Spinal cord (tissue), 10 donors: ENCODE measurements at places on chromosomes 7 and 10. TPM values are rescaled to one million over a fixed set of nuclear protein-coding genes. Genes with fewer than 3 reads are reported as not detected.
A peak's percentile ranks its signal among the peaks of the same experiment; 100 is the strongest.

DNA sequence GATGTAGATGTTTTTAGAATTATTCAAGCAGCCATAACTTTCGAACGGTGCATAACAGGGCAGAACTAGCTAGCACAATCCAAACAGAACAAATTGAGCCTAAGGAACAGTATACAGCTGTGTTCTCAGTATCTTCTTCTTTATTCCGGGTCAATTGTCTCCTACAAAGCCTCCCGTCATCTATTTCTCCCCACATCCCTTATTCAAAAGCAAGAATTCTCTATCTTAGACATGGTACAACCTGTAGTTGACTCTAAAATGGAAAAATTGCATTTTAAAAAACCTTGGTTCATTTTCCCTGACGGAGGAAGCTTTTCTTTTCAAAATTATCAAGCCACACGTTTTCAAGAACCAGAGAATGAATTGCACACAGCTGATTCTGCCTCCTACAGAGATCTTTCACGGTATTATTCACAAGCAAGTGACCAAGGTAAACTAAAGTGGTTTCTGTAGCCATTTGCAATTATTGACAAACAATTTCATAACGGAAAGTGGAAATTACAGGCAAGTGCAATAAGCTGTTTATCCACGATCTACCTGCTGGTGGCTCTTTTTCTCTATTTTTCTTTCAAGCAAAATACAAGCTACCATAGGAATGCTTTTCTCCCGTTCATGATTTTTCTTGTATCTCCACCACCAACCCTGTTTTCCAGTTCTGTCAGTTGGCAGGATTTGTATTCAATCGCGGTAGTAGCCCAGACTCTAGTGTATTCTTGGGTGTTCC is 2.3 kb downstream of the GRM8 start:
- no peak overlapping the region for H3K27ac ChIP-seq
- no peak for DNase-seq
- peaks cover 19% of the 10 kb centered on the region for H3K4me1 ChIP-seq
- peak overlapping the region; percentile 89 for H3K4me3 ChIP-seq
- peaks cover 22% of the 10 kb centered on the region for H3K27me3 ChIP-seq
- no peaks in the 10 kb centered on the region for H3K36me3 ChIP-seq

DNA sequence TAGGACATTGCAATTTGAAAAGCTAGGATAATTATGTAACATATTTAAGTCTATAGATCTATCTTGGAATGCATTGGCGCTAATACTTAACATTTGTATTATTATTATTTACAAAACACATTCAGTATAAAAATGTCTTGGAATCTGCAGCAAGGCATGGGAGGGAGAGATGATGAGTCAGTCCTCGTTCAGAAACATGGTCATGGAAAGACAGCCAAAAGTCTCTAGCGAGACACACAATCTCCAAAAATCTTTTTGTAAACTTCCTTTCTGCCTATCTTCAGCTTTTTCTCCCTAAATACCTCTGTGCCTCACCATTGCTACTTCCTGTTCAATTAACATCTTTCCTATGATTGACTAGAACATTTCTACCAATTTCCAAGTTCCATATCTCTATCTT is 188.4 kb upstream of the CACNA2D1 start:
- H3K36me3 ChIP-seq = no peaks in the 10 kb centered on the region
- no peaks in the 10 kb centered on the region for H3K27me3 ChIP-seq
- DNase-seq = no peak
- H3K4me3 ChIP-seq = no peak overlapping the region
- H3K27ac ChIP-seq = no peak overlapping the region

DNA sequence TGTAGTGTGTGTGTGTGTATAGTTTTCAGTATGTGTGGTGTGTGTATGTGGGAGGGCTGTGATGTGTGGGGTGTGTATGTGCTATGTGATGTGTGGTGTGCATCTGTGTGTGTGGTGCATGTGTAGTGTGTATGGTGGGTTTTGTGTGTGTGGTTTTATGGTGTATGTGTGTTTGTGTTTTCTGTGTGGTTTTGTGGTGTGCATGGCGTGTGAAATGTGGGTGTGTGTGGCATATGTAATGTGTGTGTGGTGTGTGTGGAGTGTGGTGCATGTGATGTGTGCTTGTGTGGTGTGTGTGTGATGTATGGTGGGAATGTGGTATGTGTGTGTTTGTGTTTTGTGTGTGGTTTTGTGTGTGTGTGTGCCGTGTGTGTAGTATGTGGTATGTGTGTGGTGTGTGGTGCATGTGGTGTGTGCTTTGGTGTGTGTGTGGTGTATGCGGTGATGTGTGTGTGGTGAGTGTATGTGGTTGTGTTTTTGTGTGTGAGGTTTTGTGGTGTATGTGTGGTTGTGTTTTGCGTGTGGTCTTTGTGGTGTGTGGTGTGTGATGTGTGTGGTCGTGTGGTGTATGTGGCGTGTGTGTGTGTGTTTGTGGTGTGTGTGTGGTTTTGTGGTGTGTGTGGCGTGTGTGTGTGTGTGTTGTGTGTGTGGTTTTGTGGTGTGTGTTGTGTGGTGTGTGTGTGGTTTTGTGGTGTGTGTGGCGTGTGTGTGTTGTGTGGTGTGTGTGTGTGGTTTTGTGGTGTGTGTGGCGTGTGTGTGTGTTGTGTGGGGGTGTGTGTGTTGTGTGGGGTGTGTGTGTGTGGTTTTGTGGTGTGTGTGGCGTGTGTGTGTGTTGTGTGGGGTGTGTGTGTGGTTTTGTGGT is 18.0 kb upstream of the PPP2R2D start:
- peaks cover 7% of the 10 kb centered on the region for H3K4me1 ChIP-seq
- H3K36me3 ChIP-seq = no peaks in the 10 kb centered on the region
- DNase-seq = no peak
- H3K27me3 ChIP-seq = peaks cover 3% of the 10 kb centered on the region
- no peak overlapping the region for H3K4me3 ChIP-seq

DNA sequence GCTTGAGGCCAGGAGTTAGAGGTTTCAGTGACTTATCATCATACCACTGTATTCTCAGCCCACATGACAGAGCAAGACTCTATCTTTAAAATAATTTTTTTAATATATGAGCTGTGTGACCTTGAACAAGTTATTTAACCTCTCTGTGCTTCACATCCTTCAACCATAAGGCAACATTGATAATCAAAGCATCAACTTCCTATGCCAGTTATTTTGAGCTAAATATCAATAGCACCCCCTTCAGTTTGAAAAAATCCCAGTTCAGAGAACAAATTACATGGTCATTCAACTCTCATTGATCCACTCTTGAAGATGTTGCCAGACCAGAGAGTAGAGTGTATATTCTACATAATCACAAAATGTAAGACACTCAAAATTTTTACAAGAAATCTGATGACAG is 53.0 kb downstream of the ASNS start:
- no peak for DNase-seq
- H3K4me1 ChIP-seq = no peaks in the 10 kb centered on the region
- H3K4me3 ChIP-seq = no peak overlapping the region
- no peaks in the 10 kb centered on the region for H3K27me3 ChIP-seq
- H3K27ac ChIP-seq = no peak overlapping the region

- no peaks in the 10 kb centered on the region for H3K27me3 ChIP-seq
- H3K4me3 ChIP-seq = no peak overlapping the region
- H3K36me3 ChIP-seq = no peaks in the 10 kb centered on the region
- H3K4me1 ChIP-seq = no peaks in the 10 kb centered on the region
- no peak overlapping the region for H3K27ac ChIP-seq
- no peak for DNase-seq
Measured at GRCh38 chr7:110486549-110486948, 604.4 kb upstream of the LRRN3 start.

DNA sequence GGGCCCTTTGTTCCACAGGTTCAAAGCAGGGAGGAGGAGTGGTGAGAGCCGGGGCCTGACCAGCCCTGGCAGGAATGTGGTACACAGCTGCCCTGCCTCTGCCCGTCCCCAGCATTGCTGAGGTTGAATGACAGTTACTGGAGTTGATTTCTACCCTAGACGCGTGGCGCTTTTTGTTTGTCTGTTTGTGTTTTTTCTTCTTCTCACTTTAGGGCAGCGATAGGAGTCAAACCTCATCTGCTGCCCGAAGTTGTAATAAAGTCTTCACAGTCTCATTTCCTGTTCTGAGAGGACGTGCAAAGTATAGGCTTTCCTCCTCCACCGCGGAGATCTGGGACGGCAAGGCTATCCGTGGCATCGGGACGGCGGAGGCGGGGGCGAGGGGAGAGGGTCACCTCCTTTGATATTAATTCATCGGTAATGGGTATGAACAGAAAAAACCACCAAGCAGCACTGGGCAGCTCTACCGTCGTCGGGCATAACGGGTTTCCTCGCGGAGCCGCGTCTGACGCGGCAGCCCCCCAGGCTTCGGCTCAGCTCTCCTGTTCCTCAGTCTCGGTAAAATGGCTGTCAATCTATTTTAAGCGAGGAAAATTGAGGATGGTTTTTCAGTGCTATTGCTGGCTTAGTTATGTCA is 160.8 kb downstream of the LRMDA start:
- DNase-seq = no peak
- peaks cover 8% of the 10 kb centered on the region for H3K4me1 ChIP-seq
- no peak overlapping the region for H3K4me3 ChIP-seq
- H3K36me3 ChIP-seq = no peaks in the 10 kb centered on the region
- H3K27me3 ChIP-seq = peaks cover 7% of the 10 kb centered on the region
- no peak overlapping the region for H3K27ac ChIP-seq

Gene PHYHIPL
- polyA plus RNA-seq = 188 TPM

Gene PGAM2
- 13.3 TPM for polyA plus RNA-seq

Gene PPP2R2D
- polyA plus RNA-seq = 54.6 TPM
